Spinal cord (tissue), 10 donors: ENCODE measurements at places on chromosomes 6 and 20. TPM values are rescaled to one million over a fixed set of nuclear protein-coding genes. Genes with fewer than 3 reads are reported as not detected.

The TGM3 gene
- 0.40 TPM for total RNA-seq

The TAP2 gene
- 10.2 TPM for total RNA-seq

The XKR7 gene
- total RNA-seq = 1.8 TPM

The ID4 gene
- total RNA-seq = 109 TPM

The LIN28B gene
- total RNA-seq = 1.7 TPM

The ATP6V1G2 gene
- 63.3 TPM for total RNA-seq

The HLA-DOA gene
- 4.6 TPM for total RNA-seq

The BPIFA1 gene
- not detected for total RNA-seq

The CCR6 gene
- 0.17 TPM for total RNA-seq

The RAB44 gene
- total RNA-seq = 0.06 TPM

The SLC17A1 gene
- total RNA-seq = not detected

The HS3ST5 gene
- 4.1 TPM for total RNA-seq

The ELOVL4 gene
- total RNA-seq = 11.0 TPM

The AVP gene
- total RNA-seq = not detected

The ZC2HC1B gene
- 0.17 TPM for total RNA-seq

The SIRPB2 gene
- total RNA-seq = 2.6 TPM

The FAM184A gene
- 15.7 TPM for total RNA-seq

The SLC13A3 gene
- 39.6 TPM for total RNA-seq

The RBPJL gene
- total RNA-seq = 0.20 TPM

The SMPDL3A gene
- total RNA-seq = 12.2 TPM

The OPN5 gene
- total RNA-seq = 0.10 TPM

The DNMT3B gene
- 2.6 TPM for total RNA-seq

The PRSS16 gene
- 0.50 TPM for total RNA-seq

The SPTLC3 gene
- total RNA-seq = 29.3 TPM

The EDN3 gene
- total RNA-seq = 31.1 TPM

The FAM162B gene
- total RNA-seq = 6.0 TPM

The OR2J3 gene
- total RNA-seq = 0.10 TPM

The CRISP3 gene
- 0.22 TPM for total RNA-seq

The RBM12 gene
- 66.8 TPM for total RNA-seq

The SRMS gene
- not detected for total RNA-seq

The ZSCAN16 gene
- 4.9 TPM for total RNA-seq

The TRIM40 gene
- total RNA-seq = not detected

The MCHR2 gene
- total RNA-seq = 0.20 TPM

The ADAM33 gene
- total RNA-seq = 21.1 TPM

The TRDN gene
- 2.8 TPM for total RNA-seq

The HNF4A gene
- total RNA-seq = 0.22 TPM

The PACRG gene
- 15.4 TPM for total RNA-seq

The TMEM74B gene
- 6.2 TPM for total RNA-seq

The RSPO3 gene
- 3.9 TPM for total RNA-seq

The PLEKHG1 gene
- total RNA-seq = 33.2 TPM

The PPP1R3G gene
- 3.3 TPM for total RNA-seq

The CDH4 gene
- total RNA-seq = 11.0 TPM
